ENCODE measurements at places on chromosomes 3 and 15. TPM values are rescaled to one million over a fixed set of nuclear protein-coding genes. Genes with fewer than 3 reads are reported as not detected.
A peak's percentile ranks its signal among the peaks of the same experiment; 100 is the strongest.

Gene LCTL
- not detected for total RNA-seq

DNA sequence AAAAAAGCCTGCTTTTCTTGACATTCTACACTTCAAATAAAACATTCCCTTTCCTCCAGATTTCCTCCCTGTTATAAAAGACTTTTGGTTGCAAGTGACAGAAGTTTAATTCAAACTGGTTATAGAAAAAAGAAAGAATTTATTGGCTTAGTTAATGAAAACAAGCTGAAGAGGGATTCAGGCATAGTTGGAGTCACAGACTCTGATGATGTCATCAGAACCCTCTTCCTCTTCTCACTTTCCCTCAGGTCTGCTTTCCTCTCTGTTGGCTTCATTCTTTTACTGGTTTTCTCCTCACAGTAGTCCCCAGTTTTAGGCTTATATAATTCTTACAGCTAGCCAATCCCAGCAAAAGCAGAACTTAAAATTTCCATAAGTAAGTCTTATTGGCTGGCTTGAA, 32.0 kb upstream of the MBNL1 start:
- DNase-seq: no peak
- H3K36me3 ChIP-seq: peaks cover 4% of the 10 kb centered on the region
- peaks cover 80% of the 10 kb centered on the region for H3K4me1 ChIP-seq
- H3K27ac ChIP-seq: peak overlapping the region; percentile 81
- H3K4me3 ChIP-seq: peak overlapping the region; percentile 35

- no peak overlapping the region for H3K4me3 ChIP-seq
- H3K36me3 ChIP-seq: no peaks in the 10 kb centered on the region
- no peak for DNase-seq
Measured at GRCh38 chr3:153144071-153144470, 18.0 kb upstream of the RAP2B start.

DNA sequence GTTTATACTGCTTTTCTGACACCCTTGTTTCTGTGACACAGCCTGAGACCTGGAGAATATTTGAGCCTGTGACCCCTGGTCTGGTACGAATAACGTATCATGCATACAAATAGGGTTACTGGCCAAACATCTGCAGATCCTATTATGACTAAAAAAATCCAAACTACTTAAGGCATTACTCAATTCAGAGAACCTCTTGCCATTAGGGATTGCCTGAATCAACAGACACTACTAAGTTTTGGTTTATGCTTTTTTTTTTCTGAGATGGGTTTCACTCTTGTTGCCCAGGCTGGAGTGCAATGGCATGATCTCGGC, 35.4 kb downstream of the OSBPL10 start:
- H3K27me3 ChIP-seq: peaks cover 24% of the 10 kb centered on the region
- no peak overlapping the region for H3K27ac ChIP-seq
- no peak overlapping the region for H3K4me3 ChIP-seq
- H3K36me3 ChIP-seq: no peaks in the 10 kb centered on the region
- no peaks in the 10 kb centered on the region for H3K4me1 ChIP-seq

GRCh38 chr3:140176526-140176925, 241.5 kb downstream of the CLSTN2 start:
- H3K27me3 ChIP-seq: peaks cover 5% of the 10 kb centered on the region
- no peaks in the 10 kb centered on the region for H3K36me3 ChIP-seq
- no peak overlapping the region for H3K4me3 ChIP-seq
- H3K27ac ChIP-seq: no peak overlapping the region
